NCI-H524 treated with DMSO at 0.1 percent for 48 hours (cell line): ENCODE measurements at places on chromosomes 16 and 17.

DNA sequence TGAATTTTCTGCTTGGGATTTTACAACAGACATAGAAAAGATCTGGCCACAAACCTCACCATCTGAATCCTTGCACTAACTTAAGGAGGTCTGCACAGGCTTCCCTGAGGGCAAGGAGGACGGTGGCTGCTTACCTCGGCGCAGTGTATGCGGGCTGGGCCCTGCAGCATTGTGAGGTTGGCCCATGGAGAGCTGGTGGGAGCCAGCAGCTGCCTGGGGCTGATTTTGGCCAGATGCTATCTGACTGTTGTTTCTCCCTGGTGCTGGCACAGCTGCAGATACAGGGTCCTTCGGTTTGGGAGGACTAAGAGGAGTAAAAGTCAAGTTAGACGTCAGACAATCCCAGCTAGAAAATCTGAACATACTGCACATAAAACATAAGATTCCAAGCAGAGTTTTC is 79.8 kb downstream of the ARHGAP17 start:
- DNase-seq, result no peak

DNA sequence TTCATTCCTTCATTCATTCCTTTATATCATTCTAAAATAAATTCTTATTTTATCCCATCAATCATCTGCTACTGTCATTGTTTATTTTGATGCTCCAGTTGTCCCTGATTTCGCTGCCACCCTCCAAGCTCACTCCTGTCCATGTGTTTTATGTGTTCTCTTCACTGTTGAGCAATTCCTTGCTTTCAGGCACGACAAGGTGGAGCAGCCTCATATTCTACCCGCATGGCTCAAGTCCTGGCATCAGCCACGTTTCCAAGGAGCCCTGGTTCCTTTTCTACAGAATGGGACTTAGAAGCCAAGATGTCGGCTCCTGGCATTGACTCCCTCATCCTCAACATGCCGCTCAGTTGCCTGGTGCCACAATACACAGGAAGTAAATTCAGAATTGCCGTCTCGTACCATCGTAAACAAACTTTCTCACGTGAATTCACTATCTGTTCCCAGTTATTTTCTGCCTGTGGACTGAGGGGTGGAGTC is 139.0 kb downstream of the RPTOR start:
- DNase-seq, result no peak

GRCh38 chr16:66295213-66295612 is 71.3 kb upstream of the CDH5 start:
- DNase-seq, result no peak

DNA sequence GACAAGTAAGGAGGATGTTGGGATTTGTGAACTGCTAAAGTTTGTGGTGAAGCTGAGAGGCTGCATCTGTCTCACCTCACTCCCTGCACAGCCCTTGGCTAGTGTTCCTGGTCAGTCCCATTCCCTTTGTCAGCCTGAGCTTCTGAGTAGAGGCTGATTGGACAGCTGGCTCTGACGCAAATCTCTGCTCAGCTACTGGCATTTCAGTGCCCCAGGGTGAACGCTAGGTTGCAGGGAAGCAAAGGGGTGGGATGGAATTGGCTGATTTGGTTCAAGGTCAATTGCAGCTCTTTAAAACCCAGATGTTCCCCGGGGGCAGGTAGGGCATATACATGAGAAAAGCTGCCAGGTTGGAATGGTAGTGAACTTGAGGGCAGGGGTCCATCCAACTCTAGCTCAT is 23.1 kb upstream of the CNOT1 start:
- DNase-seq, result no peak

DNA sequence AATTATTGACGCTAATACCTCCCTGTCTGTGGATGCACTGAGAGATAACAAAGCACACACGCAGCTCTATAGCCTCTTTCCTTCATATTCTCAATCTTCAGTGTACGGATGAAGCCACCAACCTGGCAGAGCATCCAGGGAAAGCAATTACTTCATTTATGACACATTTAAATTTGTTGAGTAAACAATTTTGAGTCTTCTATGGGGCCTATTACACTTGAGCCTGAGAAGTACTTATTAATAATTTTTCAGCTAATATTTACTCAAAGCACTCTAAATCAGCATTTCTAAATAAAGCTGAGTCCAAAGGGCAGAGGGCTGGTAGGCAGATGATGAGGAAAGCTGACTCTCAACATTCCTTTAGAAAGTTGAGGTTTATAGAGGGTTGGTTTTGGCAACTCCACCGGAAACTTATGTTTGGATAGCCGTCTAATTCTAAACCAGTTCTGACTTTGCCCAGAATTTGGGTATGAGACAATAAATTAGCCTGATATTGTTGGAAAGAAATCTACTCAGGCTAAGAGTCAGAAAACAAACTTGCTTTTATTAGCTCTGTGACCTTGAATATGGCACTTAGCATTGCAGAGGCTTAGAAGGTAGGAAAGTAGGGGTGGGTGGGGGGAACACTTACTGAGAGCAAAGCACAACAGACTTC is 643.5 kb downstream of the CDH11 start:
- no peak for DNase-seq

DNA sequence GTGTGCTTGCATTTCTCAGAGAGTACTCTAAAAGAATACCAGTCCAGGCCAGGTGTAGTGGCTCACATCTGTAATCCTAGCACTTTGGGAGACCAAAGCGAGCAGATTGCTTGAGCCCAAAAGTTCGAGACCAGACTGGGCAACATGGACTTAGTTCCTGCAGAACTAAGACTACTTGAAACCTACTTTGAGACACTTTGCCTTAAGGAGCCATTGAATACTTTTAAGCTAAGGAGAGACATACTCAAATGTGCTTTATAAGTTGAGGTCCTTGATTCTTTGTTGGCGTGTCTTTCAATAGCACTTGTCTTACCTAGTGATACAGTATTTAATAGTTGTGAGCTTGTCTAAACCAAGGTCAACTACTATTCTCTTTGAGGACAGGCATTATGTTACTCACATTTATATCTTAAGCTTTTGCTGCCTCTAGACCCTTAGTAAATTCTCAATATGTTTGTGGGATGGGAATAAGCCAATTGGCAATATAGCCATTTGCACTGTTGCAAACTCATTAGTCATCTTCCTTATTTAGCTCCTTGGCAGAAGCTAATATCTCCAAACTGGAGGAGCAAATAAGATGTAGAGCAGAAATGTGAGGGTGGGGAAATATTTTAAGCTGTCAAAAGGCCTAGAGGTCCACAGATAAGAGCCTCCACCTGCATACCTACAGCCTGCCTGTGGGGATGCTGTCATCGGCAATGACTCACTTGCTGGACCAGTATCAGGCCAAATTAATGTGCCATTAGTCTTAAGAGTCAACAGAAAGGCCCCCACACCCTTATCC is 16.3 kb downstream of the SCPEP1 start:
- no peak for DNase-seq

DNA sequence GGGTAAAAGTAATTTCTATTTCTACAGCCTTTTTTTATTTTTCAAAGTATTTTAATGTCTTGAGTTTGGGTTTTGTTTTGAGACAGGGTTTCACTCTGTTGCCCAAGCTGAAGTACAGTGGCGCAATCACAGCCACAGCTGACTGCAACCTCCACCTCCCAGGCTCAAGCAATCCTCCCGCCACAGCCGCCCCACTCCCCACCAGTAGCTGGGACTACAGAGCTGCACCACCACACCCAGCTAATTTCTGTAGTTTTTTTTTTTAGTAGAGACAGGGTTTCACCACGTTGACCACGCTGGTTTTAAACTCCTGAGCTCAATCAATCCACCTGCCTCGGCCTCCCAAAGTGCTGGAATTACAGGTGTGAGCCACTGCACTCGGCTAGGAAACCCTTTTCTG is 44.0 kb downstream of the TUBD1 start:
- DNase-seq, result no peak

DNA sequence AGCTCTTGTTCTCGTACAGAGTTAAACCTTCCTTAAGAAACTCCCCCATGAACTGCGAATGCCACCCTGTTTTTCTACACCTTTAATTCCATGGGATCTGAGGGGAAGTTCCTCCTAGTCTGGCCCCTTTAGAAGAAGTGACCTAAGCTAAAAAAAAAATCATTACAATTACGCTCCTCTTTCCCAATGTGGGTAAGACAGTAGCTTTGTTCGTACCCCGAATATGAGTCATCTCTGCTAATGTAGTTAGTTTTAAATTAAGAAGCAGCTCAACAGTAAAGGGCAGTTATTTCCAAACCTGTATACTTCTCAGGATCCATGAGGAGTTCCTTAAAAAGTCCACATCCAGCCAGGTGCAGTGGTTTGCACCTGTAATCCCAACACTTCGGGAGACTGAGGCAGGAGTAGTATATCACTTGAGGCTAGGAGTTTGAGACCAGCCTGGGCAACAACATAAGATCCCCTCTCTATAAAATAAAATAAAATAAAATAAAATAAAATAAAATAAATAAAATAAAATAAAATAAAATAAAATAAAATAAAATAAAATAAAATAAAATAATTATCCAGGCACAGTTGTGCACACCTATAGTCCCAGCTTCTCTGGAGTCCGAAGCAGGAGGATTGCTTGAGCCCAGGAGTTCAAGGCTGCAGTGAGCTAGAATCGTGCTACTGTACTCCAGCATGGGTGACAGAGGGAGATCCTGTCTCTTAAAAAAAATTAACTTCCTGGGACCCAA is 26.1 kb downstream of the RCVRN start:
- no peak for DNase-seq
